Tibial artery (tissue), 4 donors: ENCODE measurements at places on chromosomes 6 and 20.

GRCh38 chr6:106997392-106998158, 23.0 kb upstream of the CD24 start:
- DNase-seq, result no peak

- DNase-seq, result no peak
These were observed 91.4 kb downstream of the CD83 start for GRCh38 chr6:14209000-14209399.

- DNase-seq, result no peak
These were observed 363.9 kb downstream of the KIF16B start for GRCh38 chr20:16209357-16209756.

DNA sequence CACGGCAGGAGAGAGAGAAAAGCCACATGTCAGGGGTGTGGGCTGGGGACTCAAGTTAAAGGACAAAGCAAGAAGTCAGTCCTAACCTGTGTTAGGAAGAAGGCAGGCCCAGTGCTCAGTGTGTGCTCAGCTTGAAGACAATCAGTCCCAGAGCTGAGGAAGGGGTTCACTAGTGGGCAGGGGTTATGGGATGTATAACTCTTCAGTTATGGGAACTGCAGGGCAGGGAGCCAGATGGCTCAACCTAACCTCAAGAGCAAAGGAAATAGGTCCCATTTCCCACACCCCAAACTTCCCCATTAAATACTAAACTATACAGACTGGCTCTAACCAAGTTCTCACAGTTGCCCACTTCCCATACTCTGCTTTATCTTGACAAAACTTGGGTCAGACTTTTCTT, 7.4 kb upstream of the SSTR4 start:
- DNase-seq, result no peak

DNA sequence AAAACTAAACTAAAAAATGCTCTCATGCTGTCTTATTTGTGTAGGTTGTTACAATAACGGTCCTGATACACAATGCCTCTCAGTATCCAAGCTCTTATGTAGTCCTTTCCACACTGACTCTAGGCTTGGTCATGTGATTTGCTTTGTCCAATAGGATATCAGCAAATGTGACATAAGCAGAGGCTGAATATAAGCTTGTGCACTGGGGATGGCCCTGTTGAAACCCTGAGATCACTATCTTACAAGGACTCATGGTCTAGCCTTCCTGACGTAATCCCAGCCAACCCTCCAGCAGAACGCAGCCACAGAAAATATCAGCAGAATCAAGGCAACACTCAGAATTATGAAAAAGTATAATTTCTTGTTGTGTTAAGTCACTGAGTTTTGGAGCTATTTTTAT, 145.1 kb upstream of the CCN2 start:
- DNase-seq, result no peak

DNA sequence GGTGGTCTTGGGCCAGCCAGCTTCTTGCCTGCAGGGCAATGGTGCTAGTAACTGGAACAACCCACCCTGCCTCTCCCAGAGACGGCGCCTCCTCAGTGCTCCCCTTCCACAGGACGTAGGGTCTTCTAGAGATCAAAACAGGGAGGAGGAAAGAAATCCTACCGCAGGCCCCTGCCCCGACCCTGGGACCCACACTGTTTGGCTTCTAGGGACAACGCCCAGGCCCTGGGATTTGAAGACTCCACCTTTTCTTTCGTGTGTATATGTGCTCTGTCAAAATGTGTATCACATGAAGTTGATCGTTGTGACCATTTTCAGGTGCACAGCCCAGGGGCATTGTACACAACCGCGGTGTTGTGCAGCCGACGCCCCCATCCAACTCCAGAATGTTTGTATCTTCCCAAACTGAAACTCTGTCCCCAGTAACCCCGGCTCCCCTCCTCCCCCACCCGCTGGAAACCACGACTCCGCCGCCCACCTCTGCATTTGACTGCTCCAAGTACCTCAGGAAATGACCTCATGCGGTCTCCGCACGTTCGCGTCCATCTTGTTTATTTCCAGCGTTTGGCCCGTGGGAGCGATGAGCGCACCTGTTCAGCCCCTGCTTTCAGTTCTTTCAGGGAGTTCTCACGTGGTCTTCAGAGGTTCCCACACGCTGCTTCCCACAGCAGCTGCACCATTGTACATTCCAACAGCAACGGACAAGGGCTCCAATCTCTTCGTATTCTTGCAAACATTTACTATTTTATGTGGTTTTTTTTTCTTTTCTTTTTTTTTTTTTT, 3.4 kb upstream of the BHLHE23 start:
- no peak for DNase-seq

DNA sequence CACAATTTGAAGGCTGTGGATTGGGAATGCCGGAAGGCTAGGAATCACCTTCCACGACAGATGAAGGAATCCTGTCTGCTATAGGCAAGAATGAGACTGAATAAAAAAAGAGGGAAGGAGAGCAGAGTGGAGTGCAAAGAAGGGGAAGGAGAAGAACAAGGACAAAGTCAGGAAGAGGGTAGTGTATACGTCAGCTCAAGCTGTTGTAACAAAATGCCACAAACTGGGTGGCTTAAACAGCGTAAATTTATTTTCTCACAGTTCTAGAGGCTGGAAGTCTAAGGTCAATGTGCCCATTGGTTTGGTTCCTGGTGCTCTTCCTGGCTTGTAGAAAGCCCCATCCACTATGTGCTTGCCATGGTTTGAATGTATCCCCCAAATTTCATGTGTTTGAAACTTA, 104.5 kb downstream of the TTLL2 start:
- DNase-seq, result no peak

DNA sequence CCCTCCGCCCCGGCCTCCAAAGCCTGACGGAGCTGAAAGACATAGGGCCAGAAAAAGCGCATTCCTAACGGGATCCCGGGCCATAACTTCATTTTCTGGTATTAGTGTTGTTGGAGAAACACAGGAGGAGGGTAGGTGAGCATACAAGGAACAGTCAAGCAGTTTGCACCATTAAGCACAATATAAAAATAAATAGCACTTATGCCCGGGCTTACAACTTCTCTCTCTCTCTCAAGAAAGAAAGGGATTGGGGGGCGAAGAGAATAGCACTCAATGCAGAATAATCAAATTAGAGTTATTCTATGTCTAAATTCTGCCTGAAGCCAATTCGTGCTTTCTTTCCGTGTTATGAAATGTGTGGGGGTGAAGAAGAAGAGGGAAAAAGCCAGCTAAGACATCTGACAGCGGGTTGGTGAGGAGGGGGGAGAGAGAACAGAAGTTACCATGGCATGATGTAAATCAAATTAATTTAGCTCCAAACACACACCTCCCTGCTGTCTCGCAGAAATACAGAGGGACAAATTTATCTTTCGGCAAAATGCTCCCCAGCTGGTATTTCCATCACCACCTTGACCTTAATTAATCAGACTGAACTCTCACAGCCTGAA, 508 bp upstream of the METTL24 start:
- no peak for DNase-seq

GRCh38 chr6:138523347-138524210, 24.3 kb upstream of the NHSL1 start:
- DNase-seq, result no peak

DNA sequence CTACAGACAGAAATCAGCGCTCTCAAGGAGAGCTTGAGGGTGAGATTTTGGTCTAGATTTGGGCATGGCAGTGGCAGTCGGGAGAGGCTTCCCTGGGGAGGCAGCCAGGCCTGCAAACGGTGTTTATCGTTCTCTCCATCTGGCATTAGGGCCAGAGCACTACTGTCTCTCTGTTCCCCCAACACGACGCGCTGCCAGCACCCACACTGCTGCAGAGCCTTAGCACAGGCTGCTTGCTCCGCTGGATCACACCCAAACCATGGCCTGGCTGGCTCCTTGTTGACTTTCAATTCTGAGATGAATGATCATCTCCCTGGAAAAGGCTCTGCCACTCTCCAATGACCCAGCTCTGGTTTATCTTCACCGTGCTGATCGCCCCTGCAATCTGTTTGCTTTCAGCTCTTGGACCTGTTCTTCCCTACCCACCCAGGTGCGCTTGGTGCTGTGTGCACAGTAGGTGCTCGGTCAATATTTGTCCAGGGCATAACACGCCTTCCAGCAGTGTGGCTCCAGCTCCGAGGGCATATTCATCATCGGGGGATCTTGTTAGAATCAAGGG, 106.1 kb downstream of the TFAP2C start:
- no peak for DNase-seq

DNA sequence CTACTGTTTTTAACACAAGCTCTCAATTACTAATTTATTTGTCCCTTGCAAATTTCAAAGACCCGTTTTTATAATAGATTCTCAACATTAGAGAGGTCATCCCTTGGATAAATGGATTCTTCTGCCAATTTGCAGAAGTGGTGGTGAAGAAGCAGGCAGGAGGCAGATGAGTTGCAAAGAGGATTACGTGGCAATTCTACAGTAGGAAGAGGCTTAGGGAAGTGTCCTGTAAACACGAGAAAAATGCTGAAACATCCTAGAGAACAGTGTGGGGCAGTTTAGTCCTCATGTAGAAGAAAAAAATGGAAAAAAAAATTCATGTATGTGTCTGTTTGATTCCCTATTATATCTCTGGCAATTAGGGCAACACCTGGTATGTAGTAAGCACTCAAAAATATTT, 87.6 kb downstream of the BMP2 start:
- no peak for DNase-seq

DNA sequence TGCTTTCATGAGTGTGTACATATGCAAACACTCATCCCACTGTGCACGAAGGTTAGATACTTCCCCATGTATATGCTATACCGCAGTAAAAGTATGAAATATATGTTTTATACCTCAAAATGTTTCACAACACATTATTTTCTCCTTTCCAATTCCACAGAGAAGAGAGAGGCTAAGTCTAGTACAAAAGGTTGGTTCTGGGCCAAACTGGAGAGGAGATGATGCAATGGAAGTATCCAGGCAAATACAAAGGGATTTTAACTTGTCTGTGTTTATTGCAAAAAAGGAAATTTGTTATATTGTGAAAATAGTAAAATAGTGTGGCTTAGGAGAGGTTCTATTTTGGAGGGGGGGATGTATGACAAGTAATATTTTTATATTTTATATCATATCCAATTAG, 112.6 kb downstream of the PLCB1 start:
- no peak for DNase-seq

DNA sequence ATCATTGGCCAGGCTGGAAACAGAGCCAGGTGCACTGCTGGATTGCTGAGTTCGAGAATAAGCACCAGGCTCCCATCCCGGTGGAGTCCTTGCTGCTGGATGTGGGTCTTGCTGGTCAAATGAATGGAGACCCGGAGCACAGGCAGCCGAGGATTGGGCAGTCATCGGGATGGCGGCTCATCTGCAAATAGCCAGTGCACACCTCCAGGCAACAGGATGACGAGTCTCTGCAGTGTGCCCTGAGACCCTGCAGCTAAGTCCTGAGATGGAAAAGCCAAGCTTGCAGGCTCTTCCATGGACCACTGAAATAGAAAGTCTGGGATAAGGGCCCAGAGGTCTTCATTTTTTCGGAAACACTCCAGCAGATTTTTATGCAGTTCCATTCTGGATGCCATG, 143.5 kb downstream of the WDR27 start:
- no peak for DNase-seq
